HT-29 (cell line): ENCODE measurements at places on chromosomes 13 and 19. TPM values are rescaled to one million over a fixed set of nuclear protein-coding genes. Genes with fewer than 3 reads are reported as not detected.

The RDH8 gene
- not detected in 2 replicates for total RNA-seq

The TNFSF13B gene
- 0.08 and 0.15 TPM in 2 replicates for total RNA-seq

The R3HDM4 gene
- total RNA-seq, result 37.7 and 51.4 TPM in 2 replicates

The KLHL1 gene
- not detected in 2 replicates for total RNA-seq

The ERICH4 gene
- not detected in 2 replicates for total RNA-seq

The ZFP14 gene
- 0.08 TPM in 2 replicates for total RNA-seq

The C3 gene
- 0.64 TPM in 1 of 2 replicates, not detected in the other for total RNA-seq

The C1QTNF9 gene
- total RNA-seq, result 0.61 TPM in 1 of 2 replicates, not detected in the other

The PRR20D gene
- total RNA-seq, result not detected in 2 replicates

The SGCG gene
- not detected in 2 replicates for total RNA-seq

The SIGLEC5 gene
- total RNA-seq, result not detected in 2 replicates

The PEG3 gene
- not detected in 2 replicates for total RNA-seq

The KLF2 gene
- 3.5 and 5.9 TPM in 2 replicates for total RNA-seq

The ZNF723 gene
- total RNA-seq, result not detected in 2 replicates

The KLK12 gene
- 7.3 and 9.1 TPM in 2 replicates for total RNA-seq

The MEDAG gene
- not detected in 2 replicates for total RNA-seq

The CCDC169 gene
- total RNA-seq, result not detected in 2 replicates

The ZNF541 gene
- not detected in 2 replicates for total RNA-seq

The IZUMO1 gene
- 0.05 and 0.58 TPM in 2 replicates for total RNA-seq

The TGFBR3L gene
- not detected in 2 replicates for total RNA-seq

The SYDE1 gene
- total RNA-seq, result 0.03 TPM in 1 of 2 replicates, not detected in the other

The CLEC17A gene
- total RNA-seq, result not detected in 2 replicates

The CALR3 gene
- 0.05 and 0.20 TPM in 2 replicates for total RNA-seq

The LTBP4 gene
- 42.1 and 56.7 TPM in 2 replicates for total RNA-seq

The CRX gene
- not detected in 2 replicates for total RNA-seq

The PINLYP gene
- total RNA-seq, result 0.03 TPM in 1 of 2 replicates, not detected in the other

The EDNRB gene
- not detected in 2 replicates for total RNA-seq

The KMT2B gene
- 29.3 and 30.9 TPM in 2 replicates for total RNA-seq

The PSG2 gene
- total RNA-seq, result not detected in 2 replicates

The ZGLP1 gene
- 0.16 and 0.51 TPM in 2 replicates for total RNA-seq

The NALCN gene
- not detected in 2 replicates for total RNA-seq

The CEACAM16 gene
- total RNA-seq, result not detected in 2 replicates

The CHST8 gene
- total RNA-seq, result not detected in 2 replicates

The ZNF98 gene
- total RNA-seq, result not detected in 2 replicates

The ZSCAN4 gene
- total RNA-seq, result not detected in 2 replicates

The LGALS14 gene
- not detected in 2 replicates for total RNA-seq

The PNMA8A gene
- total RNA-seq, result not detected in 2 replicates

The CLDND2 gene
- total RNA-seq, result 0.81 and 1.8 TPM in 2 replicates

The IL4I1 gene
- 1.1 and 2.3 TPM in 2 replicates for total RNA-seq

The TGFB1 gene
- total RNA-seq, result 2.5 and 2.6 TPM in 2 replicates

The MAST1 gene
- 0.58 and 1.7 TPM in 2 replicates for total RNA-seq
